Activated T-helper 1 cell treated with anti-CD3 and anti-CD28 coated beads, Interleukin-2, amount 50 U/mL, for 16 hours (primary cell): ENCODE measurements at places on chromosomes 3 and 15.

DNA sequence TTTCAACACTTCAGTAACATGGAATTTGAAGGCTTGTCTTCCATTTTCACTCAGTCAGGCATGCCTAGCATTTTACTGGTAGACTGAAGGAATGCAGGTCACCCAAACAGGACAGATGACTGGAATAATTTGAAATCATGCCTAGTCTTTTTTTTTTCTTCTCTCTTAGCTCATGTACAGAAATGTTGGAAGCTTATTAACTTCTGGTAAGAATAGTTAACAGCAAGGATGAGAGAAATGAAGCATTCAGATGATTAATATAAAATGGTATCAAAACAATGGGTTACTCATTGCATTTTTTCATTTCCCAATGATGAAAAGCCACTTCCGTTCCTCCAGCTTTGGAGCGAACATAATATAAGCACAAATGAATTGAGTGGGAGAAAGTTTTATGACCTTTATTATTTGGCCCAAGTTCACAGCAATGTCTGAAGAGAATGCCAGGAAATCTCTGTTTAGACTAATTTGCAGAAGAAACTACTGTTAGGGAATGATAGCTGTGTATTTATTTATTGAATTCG lies 431.6 kb upstream of the RASGRP1 start:
- DNase-seq = no peak

DNA sequence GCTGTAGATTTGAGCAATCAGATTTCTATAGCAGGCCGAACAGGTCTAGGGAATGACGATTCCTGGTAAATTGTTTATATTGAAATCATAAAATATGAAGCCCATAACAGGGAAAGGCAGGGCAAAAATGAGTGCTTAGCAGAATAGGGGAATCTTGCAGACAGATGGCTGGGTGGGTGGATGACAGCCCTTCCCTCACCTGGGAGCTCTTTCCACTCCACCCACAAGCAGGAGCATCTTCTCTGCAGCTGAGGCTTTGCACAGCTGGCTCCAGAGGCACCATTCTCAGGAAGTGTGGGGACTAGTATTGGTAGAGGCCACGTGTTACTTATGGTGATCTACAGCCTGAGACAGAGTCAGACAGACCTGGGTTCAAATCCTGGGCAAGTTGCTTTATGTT lies 55.9 kb upstream of the SYN2 start:
- no peak for DNase-seq

GRCh38 chr15:48393645-48394506 lies 62.6 kb downstream of the DUT start:
- no peak for DNase-seq

GRCh38 chr15:62558640-62559380 lies 393.7 kb upstream of the C2CD4B start:
- no peak for DNase-seq

DNA sequence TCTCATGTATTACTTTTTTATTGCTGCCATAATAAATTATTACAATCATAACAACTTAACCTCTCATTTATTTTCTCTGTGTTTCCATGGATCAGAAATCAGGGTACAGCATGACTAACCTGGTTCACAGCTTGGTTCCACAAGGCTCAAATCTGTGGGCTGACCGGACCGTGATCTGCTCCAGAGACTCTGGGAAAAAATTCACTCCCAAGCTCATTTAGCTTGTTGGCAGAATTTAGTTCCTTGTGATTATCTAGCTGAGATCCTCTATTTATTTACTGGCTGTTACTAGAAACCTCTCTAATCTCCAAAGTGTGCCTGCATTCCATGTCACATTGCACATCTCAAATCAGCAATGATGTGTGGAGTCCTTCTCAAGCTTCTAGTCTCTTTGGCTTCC lies 386.6 kb downstream of the DIPK2A start:
- DNase-seq = no peak

DNA sequence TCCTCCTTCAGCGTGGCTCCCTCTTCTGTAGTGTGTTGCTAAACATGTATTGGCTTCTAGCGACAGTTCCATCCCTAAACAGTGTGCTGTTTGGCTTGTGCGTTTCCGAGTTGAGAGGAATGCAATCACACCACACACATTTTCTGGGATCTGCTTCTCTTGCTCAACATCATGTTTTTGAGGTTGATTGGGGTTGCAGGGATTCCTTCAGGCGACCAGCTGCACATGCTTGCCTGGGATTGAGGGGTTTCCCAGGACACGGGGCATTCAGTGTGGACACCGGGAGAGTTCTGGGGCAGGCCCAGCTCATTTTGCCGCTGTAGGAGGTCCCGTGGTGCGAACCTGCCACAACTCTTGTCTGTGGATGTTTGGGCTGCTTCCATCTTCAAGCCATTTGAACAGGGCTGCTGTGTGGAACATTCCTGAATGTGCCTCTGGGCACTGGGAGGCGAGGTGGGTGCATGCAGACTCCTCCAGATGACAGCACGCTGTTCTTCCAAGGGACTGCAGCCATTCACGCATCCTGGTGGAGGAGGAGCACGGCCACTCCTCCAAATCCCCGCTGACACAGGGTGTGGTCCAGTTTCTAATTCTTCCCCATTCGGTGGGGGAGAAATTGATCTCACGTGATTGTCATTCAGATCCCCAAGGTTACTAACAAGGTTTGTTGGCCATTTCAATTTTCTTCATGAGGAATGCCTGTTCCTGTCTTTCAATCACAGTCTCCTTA lies 82.8 kb downstream of the PLXNA1 start:
- no peak for DNase-seq

GRCh38 chr3:36380221-36381031 lies at the start of gene STAC:
Gene STAC (plus strand): TSS chr3:36380504. CDS start chr3:36380644, 140 bp downstream.
- no peak for DNase-seq

GRCh38 chr3:151012753-151013152 lies 40.2 kb upstream of the CLRN1 start:
- DNase-seq = no peak

DNA sequence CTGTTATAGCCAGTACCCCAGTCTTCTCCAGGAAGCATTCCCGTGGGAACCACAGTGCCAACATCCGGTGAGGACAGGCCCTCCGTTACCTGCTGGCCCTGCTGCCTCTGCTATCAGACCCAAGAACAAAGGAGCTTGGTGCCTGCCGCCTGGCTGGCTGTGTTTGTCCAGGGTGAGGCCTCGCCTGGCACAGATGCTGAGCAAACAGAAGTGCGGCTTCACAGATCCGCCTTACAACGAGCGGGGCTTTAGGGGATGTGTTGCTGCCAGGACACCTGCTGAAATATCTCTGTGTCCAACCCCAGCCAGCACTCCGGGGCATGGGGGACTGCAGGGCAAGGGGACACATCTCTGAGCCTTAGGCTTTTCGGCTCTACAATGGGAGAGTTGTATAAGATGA lies 2.2 kb upstream of the EPHB3 start:
- no peak for DNase-seq

DNA sequence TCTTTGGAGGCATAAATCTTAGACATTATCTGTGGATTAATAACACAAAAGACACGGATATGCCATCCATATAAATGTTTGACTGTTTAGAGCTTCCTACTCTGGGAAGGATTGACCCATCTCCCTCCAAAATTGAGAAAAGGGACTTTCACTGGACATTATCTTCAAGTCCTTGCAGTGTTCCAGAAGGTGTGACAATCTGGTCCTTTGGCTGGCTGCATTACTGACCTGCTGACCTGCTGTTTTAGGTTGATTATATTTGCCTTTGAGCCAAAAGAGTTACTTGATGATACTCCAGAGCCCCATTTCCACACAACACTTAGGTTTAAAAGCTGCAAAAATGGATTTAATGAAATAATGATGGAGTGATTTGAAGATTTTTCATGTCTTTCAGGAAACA lies 504.6 kb downstream of the LPP start:
- DNase-seq = no peak
